Mononuclear cell (primary cell): ENCODE measurements at places on chromosomes 11 and 22. TPM values are rescaled to one million over a fixed set of nuclear protein-coding genes. Genes with fewer than 3 reads are reported as not detected.

OR5D13 gene
- not detected for total RNA-seq

SMTNL1 gene
- 0.10 TPM for total RNA-seq

SCUBE2 gene
- total RNA-seq = not detected

HTR3A gene
- total RNA-seq = 0.21 TPM

TRIM51 gene
- not detected for total RNA-seq

COMMD9 gene
- total RNA-seq = 75.0 TPM

GAB4 gene
- 0.21 TPM for total RNA-seq

DUSP8 gene
- total RNA-seq = 12.5 TPM

DBX1 gene
- total RNA-seq = not detected

MYOD1 gene
- total RNA-seq = not detected

PIH1D2 gene
- total RNA-seq = not detected

SYNGR1 gene
- 6.5 TPM for total RNA-seq

RBFOX2 gene
- 0.42 TPM for total RNA-seq

MPZL3 gene
- 16.7 TPM for total RNA-seq

PRDX5 gene
- total RNA-seq = 42.5 TPM

TMPRSS13 gene
- total RNA-seq = 0.73 TPM

OR2AG2 gene
- 0.10 TPM for total RNA-seq

TTC36 gene
- total RNA-seq = not detected

ESRRA gene
- total RNA-seq = 8.5 TPM

PTPRCAP gene
- 137 TPM for total RNA-seq
